ENCODE measurements at places on chromosomes 4 and X. TPM values are rescaled to one million over a fixed set of nuclear protein-coding genes. Genes with fewer than 3 reads are reported as not detected.

ADH6 gene
- 0.20 TPM for total RNA-seq

OCIAD2 gene
- 141 TPM for total RNA-seq

DNA sequence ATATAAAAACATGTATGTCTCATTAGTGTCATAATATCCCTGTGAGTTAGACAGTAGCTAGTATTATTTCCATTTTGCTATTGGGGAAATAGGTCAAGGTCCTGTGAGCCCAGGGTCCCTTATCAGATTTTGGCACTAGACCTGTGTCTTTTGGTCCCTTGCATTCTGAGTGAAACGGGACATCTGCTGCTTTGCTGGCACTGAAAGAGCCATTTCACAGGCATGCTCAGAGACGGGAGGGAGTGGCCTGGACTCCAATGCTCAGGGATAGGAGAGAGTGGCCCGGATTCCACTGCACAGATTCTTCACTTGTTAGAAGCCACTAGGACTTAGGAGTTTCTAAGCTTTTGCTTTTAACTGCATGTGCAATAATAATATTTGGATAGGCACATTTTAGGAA, 177.2 kb downstream of the TSPAN5 start:
- peaks cover 8% of the 10 kb centered on the region for H3K36me3 ChIP-seq
- no peaks in the 10 kb centered on the region for H3K4me1 ChIP-seq
- H3K27ac ChIP-seq: no peak overlapping the region
- no peaks in the 10 kb centered on the region for H3K27me3 ChIP-seq
- H3K4me3 ChIP-seq: no peak overlapping the region
- no peak for DNase-seq

DNA sequence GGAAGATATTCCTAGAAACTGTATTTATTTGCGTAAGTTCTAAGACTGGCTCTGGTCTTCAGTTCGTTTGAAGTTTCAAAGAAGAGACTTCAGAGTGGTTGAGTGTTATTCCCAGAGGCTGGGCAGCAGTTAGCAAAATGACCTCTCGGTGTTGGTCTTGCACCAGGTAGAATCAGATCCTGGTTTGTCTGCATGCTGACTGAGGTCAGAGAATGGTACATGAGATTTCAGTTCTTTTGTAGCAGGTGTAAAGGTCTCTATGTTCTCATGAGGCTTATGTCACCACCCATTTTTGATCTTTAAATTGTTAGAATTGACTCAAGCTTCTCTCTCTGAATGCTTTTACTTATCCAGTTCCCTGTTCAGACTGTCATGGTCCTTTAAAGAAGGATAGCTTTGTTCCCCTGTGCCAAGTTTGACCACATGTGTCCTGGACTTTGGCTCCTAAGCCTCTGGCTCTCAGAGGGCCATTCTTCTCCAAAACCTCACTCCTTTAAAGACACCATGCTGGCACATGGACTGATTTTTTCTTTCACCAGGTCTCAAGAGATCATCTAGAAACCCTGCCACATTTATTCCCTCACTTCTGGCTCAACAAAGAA, 355.8 kb upstream of the BOD1L1 start:
- no peaks in the 10 kb centered on the region for H3K4me1 ChIP-seq
- H3K36me3 ChIP-seq: no peaks in the 10 kb centered on the region
- no peak overlapping the region for H3K27ac ChIP-seq
- H3K27me3 ChIP-seq: no peaks in the 10 kb centered on the region
- no peak for DNase-seq

Measured in T-cell (primary cell).